ENCODE measurements at places on chromosomes 1 and 21.

GRCh38 chr1:12594966-12595756, 22.8 kb downstream of the DHRS3 start:
- DNase-seq: peak; percentile 50

- DNase-seq: no peak
These were observed 6.5 kb downstream of the AGPAT3 start for GRCh38 chr21:43871487-43871886.

DNA sequence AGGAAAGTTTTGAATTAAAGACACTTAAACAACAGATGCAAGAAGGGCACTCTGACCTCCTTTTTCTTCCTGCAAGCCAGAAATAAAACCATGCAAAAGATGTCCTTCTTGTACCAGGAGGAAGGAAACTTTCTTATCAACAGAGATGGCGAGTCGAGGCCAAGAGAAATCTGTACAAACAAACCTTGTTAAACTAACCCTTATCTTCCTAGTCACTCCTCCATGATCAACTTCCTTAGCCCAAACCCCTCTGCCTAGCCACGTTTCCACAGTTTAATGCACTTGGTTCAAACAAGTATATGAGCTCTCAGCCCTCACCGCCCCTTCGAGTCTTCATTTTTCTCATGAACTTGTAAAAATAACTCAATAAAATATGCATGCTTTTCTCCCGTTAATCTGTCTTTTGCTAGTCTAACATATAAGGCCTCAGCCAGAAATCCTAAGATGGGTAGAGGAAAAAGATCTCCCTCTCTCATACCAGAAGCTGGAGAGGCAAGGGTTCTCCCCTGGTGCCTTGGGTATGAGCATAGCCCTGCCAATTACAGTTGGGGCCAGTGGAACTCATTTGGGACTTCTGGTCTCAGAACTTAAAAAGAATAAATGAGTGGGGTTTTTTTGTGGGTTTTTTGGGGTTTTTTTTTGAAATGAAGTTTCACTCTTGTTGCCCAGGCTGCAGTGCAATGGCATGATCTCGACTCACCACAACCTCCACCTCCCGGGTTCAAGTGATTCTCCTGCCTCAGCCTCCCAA, 141.7 kb upstream of the SOD1 start:
- DNase-seq: no peak

- DNase-seq: no peak
These were observed 243.5 kb downstream of the KAZN start for GRCh38 chr1:14841951-14842350.

GRCh38 chr1:59639266-59639665, 175.5 kb upstream of the HOOK1 start:
- DNase-seq: no peak

DNA sequence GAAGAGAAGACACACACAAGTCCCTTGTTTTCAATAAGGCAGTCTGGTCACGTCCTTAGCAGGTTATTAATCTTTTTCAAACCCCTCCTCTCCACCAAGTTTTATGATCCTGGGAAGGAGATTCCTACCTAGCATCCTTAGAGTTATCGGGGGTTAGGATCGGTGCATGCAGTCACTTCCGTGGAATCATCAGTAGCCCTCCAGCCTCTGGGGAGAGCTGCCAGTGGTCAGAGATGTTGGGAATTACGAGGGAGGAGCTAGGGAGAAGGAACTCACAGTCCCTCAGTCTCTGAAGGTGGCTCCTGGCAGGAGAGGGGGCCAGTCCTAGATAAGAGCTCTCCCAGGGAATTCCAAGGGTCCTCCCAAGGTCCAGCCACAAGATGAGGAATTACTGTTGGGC, 57.7 kb upstream of the ATP5PO start:
- no peak for DNase-seq

- no peak for DNase-seq
These were observed 153.2 kb downstream of the TGFB2 start for GRCh38 chr1:218498056-218498938.
